ENCODE measurements at places on chromosomes 4 and X.

- no peak for DNase-seq
Observed at GRCh38 chr4:142142366-142143054, 506.1 kb downstream of the IL15 start.

GRCh38 chrX:108163333-108164082 lies 71.9 kb downstream of the ATG4A start:
- no peak for DNase-seq

- no peak for DNase-seq
Observed at GRCh38 chr4:172674811-172675210, 493.8 kb upstream of the GALNT7 start.

GRCh38 chr4:129218360-129218759 lies 122.4 kb downstream of the C4orf33 start:
- no peak for DNase-seq

DNA sequence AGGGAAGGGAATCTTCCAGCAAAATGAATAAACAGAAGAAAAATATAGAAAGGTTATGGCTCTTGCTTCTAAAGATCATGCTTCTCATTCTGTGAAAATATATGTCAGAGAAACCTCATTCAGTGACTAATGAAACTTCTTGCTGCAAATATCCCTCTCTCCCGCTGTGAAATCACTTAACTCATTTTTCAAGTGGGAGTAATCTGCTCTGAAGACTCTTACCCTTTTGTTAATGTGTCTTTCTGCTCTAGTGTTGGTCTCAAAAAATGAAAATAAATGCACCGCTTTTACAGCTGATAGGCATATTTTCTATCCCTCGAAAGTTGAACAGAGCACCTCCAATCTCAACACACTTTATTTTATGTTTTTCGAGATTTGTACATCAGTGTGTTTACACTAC lies 252.3 kb downstream of the NLGN4X start:
- no peak for DNase-seq

DNA sequence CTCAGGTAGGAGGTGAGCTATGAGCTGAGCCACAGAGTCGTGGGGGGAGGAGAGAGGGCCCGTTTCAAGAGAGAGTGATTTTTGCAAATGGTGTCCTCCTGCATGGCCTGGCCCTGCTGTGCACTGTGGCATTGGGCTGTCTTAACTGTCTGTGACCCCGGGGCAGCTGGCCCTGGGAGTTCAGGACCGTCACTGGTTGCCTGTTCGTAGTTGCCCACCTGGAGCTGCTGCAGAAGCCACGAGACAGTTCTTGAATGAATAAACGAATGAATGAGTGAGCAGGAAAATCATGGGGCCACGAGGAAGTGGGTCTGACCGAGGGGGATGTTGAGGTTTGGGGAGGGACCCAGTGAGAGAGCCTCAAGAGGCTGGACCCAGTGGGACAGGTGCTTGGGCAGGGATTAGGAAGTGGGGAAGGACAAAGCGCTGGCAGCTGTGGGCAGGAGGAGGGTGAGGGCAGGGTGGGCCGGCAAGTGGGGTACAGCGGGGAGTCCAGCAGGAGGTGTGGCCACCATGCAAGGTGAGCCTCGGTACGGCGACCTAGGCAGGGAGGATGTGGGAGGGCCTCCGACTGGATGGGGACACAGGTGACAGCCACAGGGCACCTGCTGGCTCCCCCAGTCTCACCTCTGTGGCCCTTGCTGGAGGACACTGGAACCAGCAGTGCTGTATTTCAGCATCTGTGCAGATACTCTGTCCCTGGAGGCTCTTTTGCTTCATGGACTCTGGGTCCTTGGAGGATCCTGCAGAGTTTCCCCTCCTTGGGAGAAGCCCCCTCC lies 10.2 kb downstream of the RGS12 start:
- DNase-seq = no peak

- no peak for DNase-seq
Observed at GRCh38 chr4:7989654-7990053, 50.0 kb upstream of the AFAP1 start.

- no peak for DNase-seq
Observed at GRCh38 chrX:15816886-15817285, 26.6 kb downstream of the ZRSR2 start.

DNA sequence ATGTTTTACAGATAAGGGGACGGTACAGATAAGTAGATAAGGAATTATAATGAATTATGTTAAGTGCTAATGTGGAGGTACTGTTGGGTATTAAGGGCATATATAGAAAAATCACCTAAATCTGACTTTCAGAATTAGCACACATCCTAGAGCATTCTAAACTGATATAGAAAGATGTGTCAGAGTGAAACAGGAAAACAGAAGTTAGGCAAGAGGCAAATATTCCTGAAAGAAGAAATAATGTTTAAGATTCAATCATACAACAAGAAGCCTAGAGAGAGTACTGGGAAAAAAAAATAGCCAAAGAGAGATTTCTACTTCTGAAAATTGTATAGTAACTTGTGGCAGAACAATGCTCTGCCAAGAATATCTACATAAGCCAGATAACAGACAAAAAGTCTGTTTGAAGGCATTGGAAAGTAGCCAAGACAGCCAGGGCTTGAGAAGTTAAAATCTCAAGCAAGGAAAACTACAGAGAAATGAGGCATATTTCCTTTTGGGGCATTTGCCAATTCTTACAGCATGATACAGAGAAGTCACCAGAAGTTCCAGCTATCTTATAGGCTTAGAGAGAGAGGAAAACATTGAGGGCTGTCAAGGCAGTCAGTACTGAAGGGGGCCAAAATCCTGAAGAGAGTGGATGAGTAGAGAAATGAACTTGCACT lies 646.0 kb downstream of the RPA4 start:
- no peak for DNase-seq

DNA sequence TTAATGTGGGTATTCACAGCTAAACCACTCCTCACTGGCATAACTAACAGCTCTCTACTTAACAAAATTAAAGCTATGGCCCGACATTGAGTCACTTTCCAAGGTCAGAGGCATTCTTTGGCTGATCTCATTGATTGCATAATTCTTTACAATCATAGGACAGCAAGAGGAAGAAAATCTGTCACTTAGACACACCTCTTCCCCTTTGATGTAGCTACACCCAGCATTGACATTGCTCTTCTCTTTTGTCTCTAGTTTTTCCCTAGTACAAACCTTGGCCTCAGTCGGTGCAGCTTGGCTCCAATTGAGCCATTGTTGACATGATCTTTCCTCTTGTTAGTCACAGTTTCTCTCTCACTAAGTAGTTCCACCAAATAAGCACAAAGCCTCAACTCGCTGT lies 313.3 kb upstream of the ACTRT1 start:
- DNase-seq = no peak

GRCh38 chrX:40104985-40105834 lies 7.5 kb upstream of the BCOR start:
- DNase-seq = no peak
